Brain (organoid and tissue), 16 donors: ENCODE measurements at places on chromosomes 13 and 19.

GRCh38 chr19:10690341-10690781 lies 10.9 kb upstream of the QTRT1 start:
- DNase-seq: no peak

GRCh38 chr13:104586051-104586746 lies 1520.0 kb upstream of the SLC10A2 start:
- no peak for DNase-seq

GRCh38 chr19:19067276-19068072 lies 3.7 kb downstream of the SLC25A42 start:
- DNase-seq: no peak

DNA sequence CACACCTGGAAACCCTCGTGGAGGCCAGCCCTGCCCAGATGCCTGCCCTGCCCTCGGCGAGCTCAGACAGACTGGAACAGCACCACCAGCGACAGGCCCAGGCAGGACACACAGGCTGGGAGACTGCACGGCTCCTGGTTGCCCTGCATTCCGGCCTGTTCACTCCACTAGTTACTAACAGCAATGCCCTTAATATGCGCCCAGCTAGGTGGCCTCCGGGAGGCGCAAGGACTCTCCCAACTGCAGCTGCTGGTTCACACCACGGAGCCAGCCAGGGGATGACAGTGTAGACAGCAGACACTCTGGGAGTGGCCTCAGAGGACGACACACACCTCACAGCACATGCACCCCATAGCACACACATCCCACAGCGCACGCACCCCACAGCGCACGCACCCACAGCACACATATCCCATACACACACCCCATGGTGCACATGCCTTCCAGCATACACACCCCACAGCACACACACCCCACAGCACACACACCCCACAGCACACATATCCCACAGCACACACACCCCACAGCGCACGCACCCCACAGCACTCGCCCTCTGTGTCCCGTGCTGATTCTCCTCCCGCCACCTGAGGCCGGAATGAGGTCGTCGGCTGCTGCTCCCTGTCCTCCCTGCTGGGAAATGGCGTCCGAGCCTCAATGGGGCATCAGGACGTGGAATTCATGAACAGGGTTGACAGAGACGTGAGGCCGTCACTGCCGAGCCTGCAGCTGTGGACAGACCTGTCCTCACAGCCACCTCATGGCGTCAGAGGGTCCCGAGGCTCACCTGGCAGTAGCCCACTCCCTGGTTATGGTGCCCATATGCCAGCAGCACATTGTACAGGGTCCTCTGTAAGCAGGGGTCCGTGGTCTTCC lies 13.6 kb downstream of the GRTP1 start:
- DNase-seq: no peak

- DNase-seq: peak; percentile 48
Observed at GRCh38 chr19:13691569-13692435, 72.5 kb upstream of the MRI1 start.

DNA sequence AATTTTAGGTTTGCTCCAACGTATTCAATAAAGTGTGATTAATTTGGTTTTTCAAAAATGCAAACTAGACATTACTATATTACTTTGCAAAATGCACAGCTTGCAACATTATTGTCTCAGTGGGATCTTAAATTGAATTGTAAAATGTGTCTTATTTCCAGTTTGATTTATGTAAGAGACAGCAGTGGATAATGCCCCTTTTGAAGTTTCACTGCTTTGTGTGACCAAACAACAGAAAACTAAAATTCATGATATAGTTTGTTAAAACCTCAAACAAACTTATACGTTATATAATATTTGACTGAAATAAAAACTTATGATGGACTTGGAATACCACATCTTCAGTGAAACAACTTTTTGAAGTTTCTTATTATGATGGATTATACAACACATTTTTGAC lies 279.8 kb downstream of the DACH1 start:
- no peak for DNase-seq

GRCh38 chr13:98089246-98089645 lies 53.6 kb upstream of the FARP1 start:
- no peak for DNase-seq

DNA sequence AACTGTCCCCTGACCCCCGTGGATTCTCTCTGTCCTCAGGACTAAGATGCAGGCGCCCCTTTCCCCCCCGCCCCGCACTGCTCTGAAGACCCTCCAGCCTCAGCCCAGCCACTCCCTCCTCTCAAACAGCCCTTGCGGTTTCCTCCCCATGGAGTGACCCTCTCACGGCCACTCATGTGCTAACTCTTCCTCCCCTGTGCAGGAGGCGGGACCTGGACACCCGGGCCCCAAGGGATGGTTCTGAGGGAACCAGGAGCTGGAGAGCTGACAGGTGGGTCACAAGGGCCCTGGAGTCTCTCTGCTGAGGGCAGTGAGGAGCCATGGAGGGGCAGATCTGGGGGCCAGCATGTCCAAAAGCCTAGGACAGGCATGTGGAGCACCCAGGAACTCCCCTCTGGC lies 1.9 kb downstream of the ISOC2 start:
- no peak for DNase-seq
